ENCODE measurements at places on chromosomes 12 and 14.

DNA sequence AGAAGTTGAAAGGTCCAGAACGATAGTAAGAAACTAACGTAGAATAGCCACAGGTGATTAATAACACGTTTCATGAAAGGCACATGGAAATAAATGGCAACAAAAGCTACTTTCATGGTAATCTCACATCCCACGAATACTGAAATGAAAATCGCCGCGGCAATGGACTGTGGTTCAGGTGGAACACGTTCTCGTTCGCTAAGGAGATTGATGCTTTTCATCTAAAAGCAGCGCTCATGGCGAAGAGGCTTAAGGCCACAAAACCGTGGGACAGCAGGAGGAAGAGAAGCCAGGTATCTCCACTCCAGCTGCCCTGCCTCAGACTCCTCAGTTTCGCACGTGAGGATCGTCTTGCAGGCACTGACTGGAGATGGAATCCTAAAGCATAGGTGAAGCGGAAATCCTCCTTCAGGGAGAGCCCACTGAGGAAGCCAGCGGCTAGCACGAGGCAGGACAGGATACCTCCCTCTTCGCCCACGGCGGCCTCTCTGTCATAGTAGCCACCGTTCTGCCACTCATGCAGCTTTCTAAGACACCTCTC is 696 bp upstream of the GPHN start:
- H3K36me3 ChIP-seq: no peaks in the 10 kb centered on the region
- H3K27me3 ChIP-seq: peaks cover 51% of the 10 kb centered on the region
- DNase-seq: peak; percentile 41
- peak overlapping the region; percentile 75 for H3K27ac ChIP-seq
- H3K4me1 ChIP-seq: peaks cover 30% of the 10 kb centered on the region

GRCh38 chr12:62003701-62004100 is 256.5 kb upstream of the USP15 start:
- no peaks in the 10 kb centered on the region for H3K36me3 ChIP-seq
- H3K27me3 ChIP-seq: peaks cover 3% of the 10 kb centered on the region
- H3K4me3 ChIP-seq: no peak overlapping the region
- H3K27ac ChIP-seq: no peak overlapping the region
- no peak for DNase-seq

DNA sequence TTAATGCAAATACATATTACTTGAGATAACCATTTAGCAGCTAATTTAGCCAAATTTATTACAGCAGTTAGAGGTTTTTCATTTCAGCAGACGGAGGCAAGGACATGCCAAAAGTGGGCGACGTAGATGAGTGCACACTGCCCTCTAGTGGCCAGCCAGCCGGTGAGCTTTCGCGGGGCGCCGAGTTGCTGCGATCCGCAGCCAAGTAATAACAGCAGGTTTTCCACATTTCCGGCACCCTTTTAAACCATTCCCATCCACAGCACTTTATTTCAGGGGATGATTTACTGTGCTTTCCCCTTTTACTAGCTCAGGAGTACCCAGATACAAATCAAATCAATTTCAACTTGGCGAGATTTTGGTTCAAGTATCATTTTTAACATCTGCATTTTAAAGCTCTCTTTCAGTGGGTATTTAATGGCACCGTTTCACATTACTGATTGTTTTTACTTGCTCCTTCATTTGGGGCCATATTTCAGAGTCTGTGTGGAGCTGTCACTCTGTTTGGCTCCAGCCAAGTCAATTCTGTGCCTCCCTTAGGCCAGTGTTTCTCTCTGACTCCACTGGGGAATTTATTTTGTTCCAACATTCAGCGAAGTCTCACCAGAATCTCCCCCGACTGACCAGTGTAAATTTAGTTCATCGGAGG is 158.0 kb downstream of the EGLN3 start:
- H3K4me3 ChIP-seq: no peak overlapping the region
- H3K27ac ChIP-seq: no peak overlapping the region
- H3K27me3 ChIP-seq: peaks cover 26% of the 10 kb centered on the region
- H3K36me3 ChIP-seq: no peaks in the 10 kb centered on the region
- peaks cover 22% of the 10 kb centered on the region for H3K4me1 ChIP-seq

GRCh38 chr12:19757317-19757877 is 318.1 kb downstream of the AEBP2 start:
- peaks cover 3% of the 10 kb centered on the region for H3K27me3 ChIP-seq
- DNase-seq: no peak
- H3K4me1 ChIP-seq: no peaks in the 10 kb centered on the region
- peaks cover 1% of the 10 kb centered on the region for H3K36me3 ChIP-seq
- H3K27ac ChIP-seq: no peak overlapping the region

GRCh38 chr14:64932231-64932630 is 10.3 kb downstream of the GPX2 start:
- H3K36me3 ChIP-seq: peaks cover 41% of the 10 kb centered on the region
- H3K27me3 ChIP-seq: no peaks in the 10 kb centered on the region
- H3K27ac ChIP-seq: no peak overlapping the region
- H3K4me3 ChIP-seq: no peak overlapping the region
- H3K4me1 ChIP-seq: peaks cover 22% of the 10 kb centered on the region
- no peak for DNase-seq
